ENCODE measurements at places on chromosomes 3 and 15.

- DNase-seq, result no peak
These were observed 38.0 kb downstream of the FEM1B start for GRCh38 chr15:68315495-68316031.

DNA sequence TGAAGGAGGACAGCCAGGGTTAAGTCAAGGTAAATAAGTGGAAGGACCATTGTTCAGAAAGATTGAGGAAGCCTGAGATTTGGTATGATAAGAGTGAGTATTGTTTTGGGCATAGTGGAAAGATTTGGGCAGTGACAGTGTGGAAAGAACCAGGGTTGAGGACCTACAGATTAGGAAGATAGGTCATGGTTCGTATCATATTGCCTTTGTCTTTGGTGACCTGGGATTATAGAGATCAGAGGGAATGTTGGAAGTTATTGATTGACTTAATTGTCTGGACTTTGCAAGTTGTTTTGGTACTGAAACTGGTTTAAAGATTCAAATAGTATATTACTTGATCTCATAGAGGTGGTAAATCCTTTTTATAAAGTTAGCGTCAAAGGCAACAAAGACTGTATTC, 23.1 kb upstream of the MGA start:
- no peak for DNase-seq

DNA sequence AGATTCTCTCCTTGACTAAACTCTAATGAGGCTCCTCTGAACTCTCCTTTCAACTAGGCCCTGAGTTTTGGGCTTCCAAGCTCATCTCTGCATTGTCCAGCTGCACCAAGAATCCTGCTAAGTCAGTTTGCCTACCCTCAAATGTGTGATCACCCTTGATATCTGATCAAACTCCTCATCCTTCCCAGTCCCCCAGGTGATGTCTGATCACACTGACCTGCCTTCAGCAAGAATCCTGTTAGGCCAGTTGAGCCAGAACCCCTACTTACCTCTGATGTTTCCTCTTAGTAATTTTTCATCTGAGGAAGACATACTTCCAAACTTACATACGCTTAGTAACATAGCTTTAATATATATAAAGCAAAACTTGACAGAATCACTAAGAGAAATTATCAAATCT, 28.8 kb downstream of the SUMF1 start:
- DNase-seq, result no peak

- peak; percentile 9 for DNase-seq
These were observed 26.8 kb upstream of the OCA2 start for GRCh38 chr15:28125673-28126651.

DNA sequence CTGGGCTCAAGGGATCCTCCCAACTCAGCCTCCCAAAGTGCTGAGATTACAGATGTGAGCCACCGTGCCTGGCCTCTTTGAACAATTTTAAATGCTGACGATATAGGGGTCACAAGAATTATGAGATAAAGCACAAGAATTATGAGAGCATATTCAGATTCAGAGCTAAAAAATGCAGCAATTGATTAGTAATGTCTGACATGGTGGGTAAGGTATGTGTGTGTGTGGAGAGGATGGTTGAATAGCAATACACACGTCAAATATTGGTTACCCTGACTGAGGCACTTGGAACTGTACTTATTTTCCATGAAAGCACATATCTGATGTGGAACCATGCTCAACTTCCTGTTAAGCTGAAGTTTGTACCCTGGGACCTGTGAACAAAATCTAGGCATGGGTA, 115.6 kb downstream of the EOMES start:
- DNase-seq, result no peak

DNA sequence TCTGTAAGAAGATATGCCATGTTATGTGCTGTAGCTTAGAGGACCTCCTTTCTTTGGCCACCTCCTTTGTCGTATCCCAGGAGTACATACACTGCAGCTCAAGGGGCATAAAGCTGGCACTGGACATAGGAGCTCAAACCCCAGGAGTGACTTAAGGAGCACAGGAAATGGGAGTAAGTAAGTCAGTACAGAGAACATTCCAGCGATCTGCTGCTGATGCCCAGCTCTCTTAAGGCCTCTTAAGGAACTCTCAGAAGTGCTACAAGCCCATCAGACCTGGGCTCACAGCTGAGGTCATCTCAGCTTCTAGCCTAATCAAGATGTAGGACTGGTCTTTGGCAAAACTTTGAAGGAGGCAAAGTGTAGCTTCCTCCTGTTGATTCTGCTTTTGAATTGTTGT, 21.6 kb upstream of the ACTL6A start:
- DNase-seq, result no peak

DNA sequence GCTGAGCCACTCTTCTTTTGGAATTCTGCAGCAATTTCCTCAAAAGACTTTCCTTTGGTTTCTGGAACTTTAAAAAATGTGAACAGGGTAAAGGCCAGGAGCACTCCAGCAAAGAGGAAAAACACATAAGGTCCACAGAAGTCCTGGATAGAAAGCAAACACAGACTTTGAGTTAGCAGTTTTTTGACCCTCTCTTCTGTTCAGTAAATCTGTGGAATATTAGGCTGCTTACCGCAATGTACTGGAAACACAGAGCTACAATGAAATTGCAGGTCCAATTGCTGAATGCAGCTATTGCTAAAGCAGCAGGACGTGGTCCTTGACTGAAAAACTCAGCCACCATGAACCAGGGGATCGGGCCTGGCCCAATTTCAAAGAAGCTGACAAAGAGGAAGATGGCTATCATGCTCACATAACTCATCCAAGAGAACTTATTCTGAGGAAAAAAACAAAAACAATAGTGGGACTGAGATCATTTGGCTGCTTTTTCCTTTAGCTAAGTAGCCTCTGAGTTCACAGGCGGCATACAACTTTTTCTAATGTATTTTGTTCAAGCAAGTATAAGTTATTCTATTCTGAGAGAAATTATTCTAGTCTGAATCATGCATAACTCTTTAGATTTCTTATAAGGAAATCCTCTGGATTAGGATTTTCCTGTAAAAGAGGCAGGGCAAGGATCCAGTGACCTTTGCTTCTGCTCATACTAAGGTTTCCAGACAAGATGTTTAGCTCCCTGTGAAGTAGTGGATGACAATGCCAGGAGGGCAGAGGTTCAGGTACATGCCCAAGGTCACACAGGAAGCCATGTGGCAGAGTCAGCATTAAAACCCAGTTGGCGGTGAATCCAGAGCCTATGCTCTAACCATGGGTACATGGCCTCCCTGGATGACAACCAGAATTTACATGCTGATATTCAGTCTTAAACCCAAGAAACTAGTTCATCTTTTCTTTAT, 28.3 kb downstream of the SLC2A2 start:
- no peak for DNase-seq

DNA sequence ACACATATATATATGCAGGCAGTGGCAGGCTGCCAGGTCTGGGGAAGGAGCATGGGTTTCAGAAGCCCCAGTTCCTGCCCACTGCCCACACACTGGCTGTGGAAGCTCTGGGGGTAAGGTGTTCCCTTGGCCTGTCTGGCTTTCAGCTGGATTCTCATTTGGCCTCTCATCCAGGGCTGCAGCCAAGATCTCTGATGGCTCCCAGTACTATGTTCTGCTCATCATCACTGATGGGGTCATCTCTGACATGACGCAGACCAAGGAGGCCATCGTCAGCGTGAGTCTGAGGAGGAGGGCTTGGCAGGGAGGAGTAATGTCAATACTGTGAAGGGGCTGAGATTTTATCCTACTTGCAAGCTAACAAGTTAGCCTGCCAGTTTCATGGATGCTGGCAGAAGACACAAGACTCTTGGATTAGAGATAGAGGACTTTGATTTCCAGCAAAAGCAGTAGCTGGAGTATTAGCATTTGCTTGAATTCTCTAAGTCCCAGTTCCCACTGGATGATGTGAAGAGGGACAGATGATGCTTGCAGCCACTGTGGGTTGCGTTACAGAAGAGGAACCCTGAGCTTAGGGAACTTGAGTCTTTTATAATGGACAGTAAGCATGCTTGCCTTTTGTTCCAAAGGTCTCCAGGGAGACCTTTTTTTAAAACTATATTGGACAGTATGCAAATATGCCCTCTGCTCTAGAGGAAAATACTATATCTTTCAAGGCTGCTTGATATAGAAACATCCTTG, 5.6 kb upstream of the BRPF1 start:
- DNase-seq, result no peak

GRCh38 chr15:71888797-71889196, 78.4 kb downstream of the NR2E3 start:
- DNase-seq, result no peak

DNA sequence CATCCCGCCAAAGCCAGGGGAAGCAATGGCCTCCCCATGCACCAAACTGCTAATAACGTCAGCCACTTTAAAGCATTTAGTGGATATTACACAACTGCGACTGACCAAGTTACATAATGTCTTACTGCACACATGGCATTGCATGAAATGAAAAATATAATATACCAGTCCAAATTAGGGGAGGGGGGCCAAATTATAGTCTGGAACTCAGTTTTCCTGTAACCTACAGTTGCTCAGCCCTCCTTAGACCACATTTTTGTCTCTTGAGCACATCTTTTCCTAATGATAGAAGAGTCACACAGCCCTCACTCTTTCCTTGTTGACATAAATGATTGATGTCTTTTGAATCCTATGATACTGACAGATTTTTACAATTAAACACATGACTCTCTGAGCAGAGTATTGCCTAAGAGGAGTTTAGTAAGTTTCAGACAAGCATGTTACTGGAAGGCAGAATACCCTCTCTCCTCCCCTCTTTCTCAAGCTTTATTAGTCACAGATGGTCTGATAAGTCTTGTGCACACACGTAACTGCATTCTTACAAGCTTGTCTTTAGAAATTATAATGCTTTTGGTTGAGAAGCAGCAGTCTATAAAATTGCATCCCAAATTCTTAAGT, 1.1 kb upstream of the PLD1 start:
- no peak for DNase-seq

DNA sequence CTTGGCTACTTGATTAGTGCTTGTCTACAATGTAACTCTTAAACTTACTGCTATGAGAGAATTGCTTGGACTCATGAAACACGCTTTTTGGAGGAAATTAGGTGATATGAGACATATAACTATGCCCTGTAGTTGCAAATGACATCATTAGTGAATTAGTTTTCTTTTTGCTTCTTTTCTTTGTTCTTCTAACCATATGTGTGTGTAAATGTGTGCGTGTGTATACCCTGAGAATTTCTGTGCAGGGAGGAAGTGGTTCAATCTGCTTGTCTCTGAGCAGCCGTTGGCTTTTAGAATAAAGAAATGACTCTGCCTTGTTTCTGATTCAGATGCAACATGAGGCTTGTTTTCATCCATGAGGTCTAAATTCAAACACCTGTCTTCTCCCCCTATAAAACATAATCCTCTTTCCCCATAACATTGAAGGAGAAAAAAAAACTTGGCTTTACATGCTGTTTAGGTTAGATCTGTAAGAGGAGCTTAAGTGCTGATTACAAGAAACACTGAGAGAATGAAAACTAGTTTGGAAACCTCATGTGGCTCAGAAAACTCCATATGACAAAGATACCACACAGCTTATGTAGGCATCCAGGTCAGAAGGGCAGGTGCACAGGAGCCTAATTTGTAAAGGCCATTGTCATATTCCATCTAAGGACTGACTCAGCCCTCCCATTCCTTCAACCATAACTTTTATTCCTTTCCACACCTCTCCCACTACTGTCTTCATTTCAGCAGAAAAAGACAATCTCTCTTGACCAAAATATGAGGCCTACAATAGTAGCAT, 30.5 kb upstream of the BLM start:
- DNase-seq, result no peak

DNA sequence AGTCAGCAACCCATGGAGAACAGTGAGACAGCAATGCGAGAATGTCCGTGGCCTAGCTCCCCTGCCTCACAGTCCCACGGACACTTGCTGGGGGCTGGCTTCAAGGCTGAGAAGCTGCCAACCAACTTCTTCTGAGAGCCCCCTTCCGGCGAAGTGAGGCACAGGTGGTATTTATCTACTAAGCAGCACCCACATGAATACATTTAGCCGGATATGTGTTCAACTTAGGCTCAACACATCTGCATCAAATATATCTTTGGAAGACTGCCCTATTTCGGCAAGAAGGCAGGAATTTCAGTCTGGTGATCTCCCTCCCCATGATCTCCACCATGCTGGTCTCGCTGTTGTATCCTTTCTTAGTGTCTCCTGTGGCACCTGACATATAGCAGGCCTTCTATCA, 340.9 kb upstream of the NR2E3 start:
- DNase-seq, result no peak

DNA sequence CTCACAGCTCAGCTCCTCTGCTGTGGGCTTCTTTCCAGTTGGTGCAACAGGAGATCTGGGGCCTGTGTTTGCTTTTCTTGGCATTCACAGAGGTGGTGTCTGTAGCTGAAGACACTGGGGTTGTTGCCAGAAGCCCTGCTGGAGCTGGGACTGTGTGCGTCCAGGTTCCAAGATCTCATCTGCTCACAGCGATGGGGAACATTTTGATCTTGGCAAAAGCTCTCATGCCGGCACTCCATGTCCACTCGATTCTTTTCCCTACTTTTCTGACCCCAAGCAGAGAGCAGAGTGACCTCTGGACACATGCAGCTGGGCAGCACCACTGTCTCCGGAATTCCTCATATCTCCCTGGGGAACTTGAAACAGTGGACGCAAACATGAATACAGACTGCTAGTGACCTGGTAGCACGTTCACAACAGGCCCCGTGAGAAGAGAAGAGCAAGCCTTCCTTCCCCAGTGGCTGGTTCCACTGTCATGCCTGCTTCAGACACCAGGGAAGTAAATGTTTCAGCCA, 36.1 kb upstream of the MECOM start:
- DNase-seq, result no peak
